ENCODE measurements at places on chromosomes 4 and X.

- no peak for DNase-seq
Measured at GRCh38 chrX:30824275-30824674, 64.8 kb downstream of the TAB3 start.

GRCh38 chrX:154779261-154779660, 16.6 kb downstream of the DKC1 start:
- no peak for DNase-seq

DNA sequence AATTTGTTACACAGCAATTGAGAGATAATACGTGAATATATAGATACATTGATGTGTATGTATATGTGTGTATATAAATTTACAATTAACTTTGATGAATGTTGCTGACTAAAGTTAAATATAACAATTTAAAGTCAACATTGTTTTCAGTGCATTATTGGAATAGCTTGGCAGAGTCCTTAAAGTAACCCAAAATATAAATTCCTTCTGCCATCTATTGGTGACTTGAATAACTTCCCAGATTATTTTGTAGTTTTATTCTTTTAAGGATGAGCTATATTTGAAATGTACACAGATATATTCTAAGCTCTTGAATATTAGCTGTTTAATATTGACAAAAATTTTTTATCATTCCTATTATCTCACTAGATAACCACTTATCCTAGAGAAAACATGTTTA, 298.2 kb upstream of the FSTL5 start:
- DNase-seq, result no peak

GRCh38 chr4:113750734-113751133, 10.8 kb downstream of the CAMK2D start:
- DNase-seq, result no peak

- DNase-seq, result no peak
Measured at GRCh38 chrX:101164766-101165590, 54.6 kb upstream of the DRP2 start.

DNA sequence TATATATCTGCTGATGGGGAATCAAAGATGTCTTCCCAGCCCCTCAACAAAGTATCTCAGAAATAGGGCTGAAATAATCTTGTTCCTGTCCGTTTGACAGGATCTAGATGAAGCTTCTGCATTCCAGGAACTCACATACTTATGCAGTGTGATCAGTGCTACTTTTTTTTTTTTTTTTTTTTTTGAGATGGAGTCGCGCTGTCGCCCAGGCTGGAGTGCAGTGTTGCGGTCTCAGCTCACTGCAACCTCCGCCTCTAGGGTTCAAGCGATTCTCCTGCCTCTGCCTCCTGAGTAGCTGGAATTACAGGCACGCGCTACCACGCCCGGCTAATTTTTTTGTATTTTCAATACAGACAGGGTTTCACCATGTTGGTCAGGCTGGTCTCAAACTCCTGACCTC, 36.4 kb downstream of the DHX15 start:
- no peak for DNase-seq

GRCh38 chr4:180164799-180165198, 2078.4 kb upstream of the TENM3 start:
- no peak for DNase-seq

DNA sequence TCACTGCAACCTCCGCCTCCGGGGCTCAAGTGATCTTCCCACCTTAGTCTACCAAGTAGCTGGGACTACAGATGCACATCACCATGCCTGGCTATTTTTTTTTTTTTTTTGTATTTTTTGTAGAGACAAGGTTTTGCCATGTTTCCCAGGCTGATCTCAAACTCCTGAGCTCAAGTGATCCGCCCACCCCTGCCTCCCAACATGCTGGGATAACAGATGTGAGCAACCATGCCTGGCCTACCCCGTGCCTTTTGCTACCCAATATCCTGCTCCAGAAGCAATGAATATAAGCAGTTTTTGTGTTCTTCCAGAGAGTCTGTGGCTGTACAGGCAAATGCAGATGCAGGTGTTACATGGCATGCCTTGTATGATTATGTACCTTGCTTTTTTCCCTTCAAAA, 50.5 kb downstream of the TBC1D14 start:
- DNase-seq, result no peak

GRCh38 chr4:86892636-86892960, 376 bp upstream of the C4orf36 start:
- no peak for DNase-seq

GRCh38 chr4:10403633-10404445, 53.4 kb downstream of the ZNF518B start:
- peak; percentile 5 for DNase-seq

DNA sequence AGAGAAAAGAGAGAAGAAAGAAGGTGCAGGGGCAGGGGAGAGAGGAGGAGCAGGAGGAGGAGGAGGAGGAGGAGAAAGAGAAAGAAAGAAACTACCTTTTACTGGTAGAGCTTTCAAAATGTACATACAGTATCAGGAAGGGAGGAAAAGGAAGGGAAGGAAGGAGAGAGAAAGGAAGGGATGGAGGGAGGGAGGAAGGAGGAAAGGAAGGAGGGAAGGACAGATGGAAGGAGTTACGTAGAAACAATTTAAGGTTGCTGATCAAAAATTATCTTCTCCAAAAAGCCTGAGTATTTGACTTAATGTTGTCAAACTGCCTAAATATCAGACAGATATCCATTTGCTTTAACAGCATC, 13.4 kb downstream of the TBC1D9 start:
- no peak for DNase-seq

- no peak for DNase-seq
Measured at GRCh38 chrX:54560411-54560810, 30.4 kb downstream of the GNL3L start.

GRCh38 chr4:147019091-147019490, 73.4 kb upstream of the TTC29 start:
- no peak for DNase-seq

- no peak for DNase-seq
Measured at GRCh38 chr4:138945401-138945800, 70.2 kb upstream of the NOCT start.

GRCh38 chr4:2484993-2485392, 16.1 kb downstream of the RNF4 start:
- DNase-seq, result no peak

DNA sequence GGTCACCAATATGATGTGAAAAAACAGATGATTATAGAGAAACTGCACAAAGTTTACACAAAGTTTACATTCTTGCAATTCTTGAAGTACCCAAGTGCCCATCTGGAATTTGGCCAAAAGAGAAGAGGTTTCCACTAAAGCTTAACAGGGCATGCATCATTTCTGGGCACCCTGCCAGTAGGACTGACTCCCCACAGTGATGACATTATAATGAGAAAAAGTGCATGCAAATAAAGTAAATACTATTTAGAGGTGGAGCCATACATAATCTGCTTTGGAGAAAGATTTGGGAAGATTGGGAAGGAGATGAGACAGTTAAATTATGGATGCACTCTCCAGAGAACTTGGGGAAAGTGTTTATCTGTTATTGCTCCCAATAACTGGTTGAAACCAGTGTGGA, 93.7 kb upstream of the TRPC3 start:
- DNase-seq, result no peak

- DNase-seq, result no peak
Measured at GRCh38 chrX:112731793-112732192, 52.1 kb upstream of the LHFPL1 start.

- DNase-seq, result no peak
Measured at GRCh38 chr4:153427363-153428071, 38.6 kb upstream of the TMEM131L start.

DNA sequence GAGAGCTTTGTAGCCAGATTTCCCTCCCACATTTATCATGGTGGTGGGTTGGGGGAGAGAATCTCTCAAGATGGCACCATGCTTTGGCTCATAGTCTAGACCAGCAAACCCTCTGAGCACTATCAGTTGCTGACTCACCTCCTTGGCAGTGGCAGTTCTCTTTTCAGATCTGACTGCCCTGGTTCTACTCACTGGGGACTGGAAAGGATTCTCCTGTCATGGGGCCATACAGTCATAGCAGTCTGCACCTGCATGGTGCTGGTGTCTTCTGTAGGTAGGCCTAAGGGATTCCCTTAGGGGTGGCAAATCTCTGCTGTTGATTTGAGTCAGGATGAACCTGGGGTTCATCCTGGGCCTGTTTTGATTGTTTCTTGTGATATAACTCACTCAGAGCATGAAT, 2.6 kb downstream of the TEX13B start:
- no peak for DNase-seq

- DNase-seq, result no peak
Measured at GRCh38 chr4:8307121-8307520, 37.6 kb downstream of the HTRA3 start.

DNA sequence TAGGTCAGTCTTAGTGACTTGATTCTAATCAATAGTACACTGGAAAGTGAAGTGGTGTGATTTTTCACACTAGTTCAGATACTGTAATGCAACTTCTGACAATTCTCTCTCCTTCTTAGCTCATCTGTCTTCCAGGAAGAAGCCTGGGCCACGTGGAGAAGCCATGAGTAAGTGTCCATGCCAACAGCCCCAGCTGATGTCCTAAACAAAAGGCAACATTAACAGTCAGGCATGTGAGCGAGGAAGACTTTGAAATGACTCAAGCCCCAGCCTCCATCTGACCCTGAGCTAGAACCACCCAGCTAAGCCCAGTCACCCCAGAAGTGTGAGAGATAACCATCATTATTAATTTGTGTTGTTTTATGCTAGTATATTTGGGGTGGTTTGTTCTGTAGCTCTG, 115.7 kb upstream of the MAGEB16 start:
- no peak for DNase-seq

- no peak for DNase-seq
Measured at GRCh38 chr4:159495515-159496236, 392.8 kb downstream of the RAPGEF2 start.

DNA sequence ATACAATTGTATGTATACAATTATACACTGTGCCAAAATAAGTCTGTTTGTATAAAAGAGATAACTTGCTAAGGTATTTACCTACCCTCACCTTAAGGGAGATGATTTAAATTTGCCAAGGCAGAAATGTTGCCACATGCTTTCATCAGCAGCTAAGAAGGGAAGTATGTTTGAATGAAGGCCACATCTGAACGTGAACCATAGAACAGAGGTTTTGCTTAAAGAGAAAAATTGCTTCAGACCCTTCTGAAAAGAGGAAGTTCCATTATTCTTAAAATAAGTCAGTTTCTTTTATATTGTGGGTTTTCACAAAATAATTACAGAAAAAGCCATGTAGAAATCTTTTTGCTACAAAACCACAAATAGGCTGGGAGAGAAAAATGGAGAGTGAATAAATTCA, 621.5 kb upstream of the HTR2C start:
- no peak for DNase-seq

DNA sequence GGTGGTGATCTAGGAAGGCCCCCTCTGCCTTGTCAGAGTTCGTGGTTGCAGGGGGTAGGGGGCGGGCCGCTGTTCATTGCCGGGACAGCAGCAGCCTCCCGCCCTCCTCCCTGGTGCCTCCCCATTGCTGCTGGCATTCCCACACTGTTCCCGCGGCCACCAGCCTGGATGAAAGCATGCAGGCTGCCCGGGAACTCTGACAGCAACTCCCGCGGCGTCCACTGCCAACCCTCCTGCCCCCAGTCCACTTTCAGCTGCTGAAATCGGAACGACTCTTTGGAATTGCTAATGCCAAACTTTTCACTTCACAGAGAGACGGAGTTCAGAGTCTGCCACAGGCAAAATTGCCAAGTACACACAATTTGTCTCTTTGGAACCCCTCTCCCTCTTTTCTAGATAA, 121.9 kb downstream of the BEND2 start:
- DNase-seq, result no peak

GRCh38 chr4:184384056-184384809, 90.1 kb downstream of the IRF2 start:
- DNase-seq, result no peak

- DNase-seq, result no peak
Measured at GRCh38 chrX:120450163-120450562, 18.9 kb downstream of the LAMP2 start.

GRCh38 chrX:150692296-150692695, 900 bp upstream of the MTMR1 start:
- DNase-seq, result no peak

DNA sequence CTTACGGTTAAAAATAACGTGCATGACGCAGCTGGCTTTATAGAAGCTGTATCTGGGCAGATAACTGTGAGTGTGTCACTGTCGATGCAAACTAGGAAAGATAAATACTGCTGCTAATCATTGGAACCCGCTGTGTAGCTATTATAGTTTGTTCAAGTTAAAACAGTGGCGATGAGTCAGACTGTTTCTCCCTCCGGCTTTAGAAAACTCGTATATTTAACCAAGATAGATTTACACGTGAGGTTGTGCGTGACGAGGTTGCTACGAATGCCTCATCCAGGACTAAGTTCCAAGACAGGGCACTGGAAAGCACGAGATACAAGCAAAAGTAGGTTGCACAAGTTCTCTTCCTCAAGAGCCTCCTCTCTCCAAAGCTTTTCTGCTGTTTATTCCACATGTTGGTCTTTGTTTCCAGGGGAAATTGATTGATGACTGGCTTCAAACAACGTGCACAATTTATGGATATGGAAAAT, 270.7 kb downstream of the FBXW7 start:
- no peak for DNase-seq

GRCh38 chr4:80268936-80269335, 2.5 kb downstream of the FGF5 start:
- no peak for DNase-seq

DNA sequence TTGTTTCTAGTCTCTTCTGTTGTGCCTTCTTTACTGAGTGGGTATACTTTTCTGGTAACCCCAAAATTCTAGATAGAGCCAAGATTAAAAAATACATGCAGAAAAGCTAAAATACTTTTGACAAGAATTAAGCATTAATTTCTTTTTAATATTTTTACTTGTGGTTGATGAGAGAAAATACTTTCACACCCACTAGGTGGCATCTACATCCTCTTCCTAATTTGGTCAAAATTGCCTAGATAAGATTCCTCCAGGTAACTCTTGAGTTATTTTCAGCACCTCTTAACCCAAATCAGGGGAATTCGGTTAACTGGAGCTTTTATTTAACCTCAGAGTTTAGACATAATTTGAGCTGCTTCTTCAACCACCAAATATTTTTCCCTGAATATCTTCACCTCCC, 28.4 kb upstream of the COX7B2 start:
- DNase-seq, result no peak

DNA sequence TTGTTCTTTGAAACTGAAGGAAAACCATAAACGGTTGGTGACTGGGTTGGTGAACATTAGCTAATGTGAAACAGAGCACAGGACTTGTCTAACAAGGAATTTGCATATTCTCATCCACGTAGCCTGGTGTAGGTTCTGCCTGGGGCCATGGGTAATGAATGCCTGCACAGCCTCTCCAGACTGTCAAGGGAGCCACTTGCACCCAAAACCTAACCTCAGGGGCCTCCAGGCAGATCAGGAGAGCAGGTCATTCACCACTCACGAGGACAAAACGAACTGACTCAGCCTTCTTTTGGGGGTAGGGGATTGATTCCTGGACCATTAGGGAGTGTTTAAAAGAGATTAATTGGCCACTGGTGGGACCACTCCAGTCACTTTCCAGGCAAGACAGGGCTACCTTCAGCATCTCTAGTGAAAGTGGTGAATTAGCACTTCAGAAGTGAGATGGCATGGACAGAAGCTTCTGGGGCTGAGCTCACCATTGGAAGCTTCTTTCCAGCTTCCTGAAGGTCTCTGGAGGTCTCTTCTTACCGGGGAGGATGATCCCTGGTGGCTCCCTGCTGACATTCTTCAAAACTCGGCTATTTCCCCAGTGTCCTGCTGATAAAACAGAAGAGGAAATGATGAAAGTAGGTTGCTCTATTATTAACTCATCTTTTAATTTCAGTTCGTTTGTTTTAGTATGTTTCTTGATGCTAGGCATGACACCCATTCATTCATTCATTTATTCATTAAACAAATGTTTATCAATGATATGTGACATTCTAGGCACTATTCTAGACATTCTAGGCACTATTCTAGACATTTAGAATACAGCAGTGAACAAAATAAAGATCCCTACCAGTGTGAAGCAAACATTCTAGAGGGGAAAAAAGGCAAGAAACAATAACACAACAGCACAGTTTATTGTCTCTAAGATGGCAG, 104.5 kb upstream of the LNX1 start:
- DNase-seq, result no peak
